ENCODE measurements at places on chromosomes 16 and 17.
A peak's percentile ranks its signal among the peaks of the same experiment; 100 is the strongest.

- peak; percentile 76 for DNase-seq
These were observed 8.2 kb downstream of the TUBG2 start for GRCh38 chr17:42667088-42667951.

- DNase-seq: no peak
These were observed 107.0 kb downstream of the SDR42E1 start for GRCh38 chr16:81904320-81904719.

GRCh38 chr16:87834005-87834667 lies 35.2 kb downstream of the SLC7A5 start:
- DNase-seq: no peak

DNA sequence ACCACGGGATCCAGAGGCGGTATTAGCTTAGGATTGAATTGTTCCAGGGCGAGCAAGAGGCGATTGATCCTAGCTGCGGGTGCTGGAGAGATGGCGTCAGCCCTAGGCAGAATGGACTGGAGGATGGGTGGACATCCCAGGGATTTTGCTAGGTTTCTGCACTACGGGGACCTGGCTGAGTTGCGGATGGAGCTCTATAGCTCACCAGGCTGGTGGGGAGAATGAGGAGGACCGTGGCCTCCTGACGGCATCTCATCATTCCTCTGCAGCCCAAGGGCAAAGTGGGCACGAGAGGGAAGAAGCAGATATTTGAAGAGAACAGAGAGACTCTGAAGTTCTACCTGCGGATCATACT lies 614 bp downstream of the TMEM208 start:
- DNase-seq: no peak

GRCh38 chr16:70475054-70475871 lies 20.9 kb downstream of the FCSK start:
- no peak for DNase-seq

GRCh38 chr16:55019419-55020131 lies 88.9 kb downstream of the IRX5 start:
- DNase-seq: no peak

- DNase-seq: peak; percentile 62
These were observed 5.0 kb downstream of the CORO6 start for GRCh38 chr17:29617481-29618271.

- no peak for DNase-seq
These were observed 8.7 kb downstream of the CYBC1 start for GRCh38 chr17:82441691-82442487.

- DNase-seq: no peak
These were observed 243.9 kb downstream of the IRF8 start for GRCh38 chr16:86142801-86143236.

DNA sequence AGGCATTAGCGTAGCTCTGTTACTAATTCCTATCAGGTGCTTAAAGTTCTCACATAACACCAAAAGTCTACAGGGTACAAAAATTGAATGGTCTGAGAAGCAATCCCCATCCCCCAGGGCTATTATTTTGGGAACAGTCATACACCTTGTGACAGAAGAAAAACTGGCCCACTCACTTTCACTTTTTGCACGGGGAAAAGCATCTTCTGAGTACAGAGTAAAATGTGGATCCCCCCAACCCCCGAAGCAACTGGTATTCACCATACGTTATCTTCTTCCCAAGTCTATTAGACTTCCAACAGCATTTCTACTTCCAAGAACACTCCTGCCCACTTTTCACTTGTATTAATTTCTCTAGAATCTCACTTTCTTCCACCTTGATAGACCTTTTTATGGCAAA lies 11.8 kb downstream of the GGA3 start:
- no peak for DNase-seq

DNA sequence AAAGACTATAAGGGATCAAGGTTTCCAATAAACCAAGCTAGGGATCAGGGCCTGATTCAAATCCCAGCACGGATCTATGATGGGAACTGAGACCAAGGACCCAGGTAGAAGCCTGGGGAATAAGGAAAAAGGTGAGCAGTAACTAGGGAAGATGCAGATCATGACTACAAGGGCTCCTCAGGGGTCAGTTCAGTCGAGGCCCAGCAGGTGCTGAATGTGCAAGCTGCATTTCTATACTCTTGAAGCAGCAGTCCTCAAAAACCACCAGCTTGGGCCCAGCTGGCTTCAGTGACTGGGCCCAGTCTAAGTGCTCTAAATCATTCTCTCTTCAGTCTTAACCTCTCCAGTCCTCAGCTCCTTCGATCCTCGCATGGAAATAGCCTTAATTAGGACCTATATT lies 228.8 kb upstream of the AXIN2 start:
- DNase-seq: no peak

DNA sequence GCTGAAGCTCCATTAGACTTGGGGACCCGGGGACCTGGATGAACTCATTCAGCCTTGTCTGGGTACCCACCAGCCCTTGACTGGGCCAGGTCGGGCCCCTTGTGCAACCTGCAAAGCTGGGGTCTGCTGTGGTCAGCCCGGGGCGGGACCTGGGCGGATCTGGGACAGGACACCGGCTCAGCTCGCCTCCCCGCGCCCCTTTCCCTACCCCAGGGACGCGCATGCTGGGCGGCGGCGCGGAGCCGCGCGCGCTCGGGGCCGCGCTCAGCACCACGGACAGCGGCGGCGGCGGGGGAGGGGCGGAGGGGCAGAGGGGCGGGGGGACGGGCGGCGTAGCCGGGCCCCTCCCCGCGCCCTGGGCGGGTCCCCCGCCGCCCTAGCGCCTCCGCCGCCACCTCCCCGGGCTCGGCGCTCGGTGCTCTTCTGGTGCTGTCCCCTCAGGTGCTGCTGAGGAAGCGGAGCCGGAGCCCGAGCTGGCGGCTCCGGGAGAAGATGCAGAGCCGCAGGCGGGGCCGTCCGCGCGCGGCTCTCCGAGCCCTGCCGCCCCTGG lies 7.4 kb downstream of the ACD start:
- no peak for DNase-seq

DNA sequence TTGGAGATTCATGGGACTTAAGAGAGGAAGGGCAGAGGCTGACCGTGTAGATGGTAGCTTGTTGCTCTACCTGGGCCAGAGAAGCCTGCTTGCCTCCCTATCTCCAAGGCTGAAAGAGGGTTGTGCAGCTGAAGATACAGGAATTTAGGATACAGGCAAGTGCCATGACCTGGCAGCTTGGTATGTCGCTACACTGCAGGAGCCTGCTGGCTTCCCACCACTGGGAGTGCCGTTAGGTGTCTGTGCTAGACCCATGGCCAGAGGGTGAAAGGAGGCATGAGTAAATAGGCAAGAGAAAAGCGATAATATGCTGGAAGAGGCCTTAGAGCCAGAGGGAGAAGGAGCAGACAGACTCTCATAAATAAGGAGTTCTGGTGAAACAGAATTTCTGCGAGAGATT lies 10.6 kb downstream of the NAA60 start:
- DNase-seq: no peak

All from breast epithelium (tissue), 4 donors.